NCI-H1048 (cell line): ENCODE measurements at places on chromosomes 11 and 22.

DNA sequence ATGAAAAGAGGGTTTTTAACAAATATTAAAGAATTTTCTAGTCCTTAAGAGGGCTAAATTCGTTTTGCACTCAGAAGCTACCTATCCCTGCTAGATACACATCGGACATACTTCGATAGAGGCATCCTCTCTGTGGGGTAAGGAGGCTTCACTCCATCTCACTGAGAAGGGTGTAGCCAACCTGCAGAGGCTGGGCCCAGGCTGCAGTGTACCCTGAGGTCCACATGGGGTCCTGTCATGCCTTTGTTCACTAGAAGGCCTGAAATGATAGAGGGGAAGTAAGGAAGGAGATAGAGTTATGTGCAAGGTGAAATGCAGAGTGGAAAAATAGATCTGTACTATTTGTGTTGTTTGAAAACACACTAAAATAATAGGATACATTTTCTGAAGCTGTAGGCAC lies 45.6 kb downstream of the IGSF9B start:
- no peak for DNase-seq

GRCh38 chr22:36455571-36456463 lies 25.6 kb downstream of the TXN2 start:
- DNase-seq = no peak

GRCh38 chr22:27474711-27475547 lies 326.6 kb downstream of the MN1 start:
- DNase-seq = no peak

DNA sequence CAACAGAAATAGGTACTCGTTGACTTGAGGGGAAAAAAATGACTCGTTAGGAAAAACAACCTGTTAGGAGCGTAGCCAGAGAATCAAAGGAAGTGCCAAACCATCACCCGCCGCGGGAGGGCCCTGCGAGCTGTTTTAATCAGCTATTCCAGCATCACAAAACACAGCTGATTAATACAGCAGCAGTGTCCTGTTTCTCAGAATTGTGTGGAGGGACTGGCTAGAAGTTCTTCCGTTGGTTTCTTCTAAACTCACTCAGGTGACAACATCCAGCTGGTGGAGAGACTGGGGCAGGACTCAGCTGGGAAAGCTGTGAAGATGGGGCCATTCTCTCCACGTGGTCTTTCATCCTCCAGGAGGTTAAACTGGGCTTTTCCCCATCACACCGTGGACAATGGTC lies 28.0 kb downstream of the HSPA8 start:
- no peak for DNase-seq

DNA sequence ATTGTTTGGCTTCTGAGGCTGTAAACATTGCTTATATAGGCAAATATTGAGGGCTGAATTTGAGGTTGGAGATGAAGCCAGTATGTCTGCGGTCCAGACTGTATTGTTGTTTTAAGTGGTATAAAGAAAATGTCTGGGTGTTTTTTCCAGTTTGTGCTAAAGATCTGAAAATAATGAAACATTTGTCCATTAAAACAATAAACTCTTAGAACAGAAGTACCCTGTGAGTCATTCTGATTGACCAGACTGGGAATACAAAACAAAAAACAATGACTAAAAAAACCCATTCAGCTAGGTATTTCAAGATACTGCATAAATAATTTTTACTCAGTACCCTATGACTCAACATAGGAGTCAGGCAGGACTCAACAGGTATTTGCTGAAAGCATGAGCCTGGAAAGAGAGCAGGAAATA lies 20.4 kb downstream of the ALKBH8 start:
- DNase-seq = peak; percentile 49

GRCh38 chr11:127791844-127792243 lies 791.3 kb upstream of the KIRREL3 start:
- no peak for DNase-seq

DNA sequence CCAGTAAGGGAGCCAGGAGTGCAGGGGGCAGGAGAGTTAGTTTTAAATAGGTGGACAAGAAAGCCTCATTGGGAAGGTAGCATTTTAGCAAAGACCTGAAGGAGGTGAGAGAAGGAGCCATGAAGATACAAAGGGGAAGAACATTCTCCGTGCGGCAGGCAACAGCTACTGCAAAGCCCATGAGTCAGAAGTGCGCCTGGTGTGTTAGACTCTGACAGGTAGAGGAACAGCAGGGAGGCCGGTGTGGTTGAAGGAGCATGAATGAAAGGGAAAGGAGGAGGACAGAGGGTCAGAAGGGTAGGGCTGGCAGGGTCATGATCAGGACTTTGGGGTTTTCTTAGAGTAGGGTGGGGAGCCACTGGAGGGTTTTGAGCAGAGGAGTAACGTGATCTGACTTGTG lies 34.5 kb upstream of the PAMR1 start:
- DNase-seq = no peak

- no peak for DNase-seq
Observed at GRCh38 chr11:19012636-19013035, 47.9 kb downstream of the MRGPRX2 start.

DNA sequence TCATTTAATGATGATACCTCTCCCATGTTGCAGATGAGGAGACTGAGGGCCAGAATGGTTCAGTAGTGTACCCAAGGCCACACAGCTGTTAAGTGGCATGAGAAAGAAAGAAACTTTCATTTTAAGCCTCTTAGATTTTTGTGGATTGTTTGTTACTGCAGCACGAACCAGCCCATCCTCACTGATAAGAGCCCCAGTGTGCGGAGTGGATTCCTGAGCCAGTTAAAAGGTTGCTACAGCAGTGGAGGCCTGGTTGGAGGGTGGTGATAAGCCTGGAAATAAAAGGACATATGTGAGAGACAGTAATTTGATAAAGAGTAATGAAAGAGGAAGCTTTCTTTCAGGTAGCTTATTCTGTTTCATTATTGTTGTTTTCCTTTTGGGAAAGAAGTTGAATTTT lies 89.0 kb downstream of the ATXN10 start:
- DNase-seq = no peak

DNA sequence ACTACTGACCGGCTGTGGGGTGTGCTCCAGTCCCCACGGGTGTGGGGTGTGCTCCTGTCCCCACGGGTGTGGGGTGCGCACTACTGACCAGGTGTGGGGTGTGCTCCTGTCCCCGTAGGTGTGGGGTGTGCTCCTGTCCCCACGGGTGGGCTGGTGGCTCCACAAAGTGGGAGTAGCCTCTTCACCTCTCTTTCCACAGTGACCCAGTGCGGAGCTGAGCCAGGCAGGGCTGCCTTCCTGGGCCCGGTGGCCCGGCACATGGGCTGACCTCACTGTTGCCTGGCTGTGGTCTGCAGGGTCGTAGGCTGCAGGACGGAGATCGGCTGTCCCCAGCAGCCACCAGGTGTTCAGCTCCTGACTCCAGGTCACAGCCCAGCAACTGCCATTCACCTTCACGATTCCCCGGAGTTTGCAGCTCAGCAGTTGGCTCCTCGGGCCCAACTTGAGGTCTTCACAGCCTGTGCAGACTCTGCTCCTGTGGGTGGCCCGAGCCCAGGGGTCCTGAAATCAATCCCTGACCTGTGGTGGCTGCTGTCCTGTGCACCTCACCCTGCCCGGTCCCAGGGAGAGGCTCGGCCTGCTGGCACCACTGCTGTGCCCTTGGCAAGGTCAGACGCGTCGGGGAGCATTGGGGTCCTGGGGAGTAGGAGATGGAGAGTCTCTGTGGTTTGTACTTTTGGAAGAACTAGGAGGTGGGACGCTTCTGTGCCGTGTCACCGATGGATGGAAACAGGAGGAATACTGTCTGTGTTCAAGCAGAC lies 414.3 kb downstream of the TBC1D22A start:
- no peak for DNase-seq

- no peak for DNase-seq
Observed at GRCh38 chr11:1163911-1164735, 6.4 kb downstream of the MUC5AC start.

DNA sequence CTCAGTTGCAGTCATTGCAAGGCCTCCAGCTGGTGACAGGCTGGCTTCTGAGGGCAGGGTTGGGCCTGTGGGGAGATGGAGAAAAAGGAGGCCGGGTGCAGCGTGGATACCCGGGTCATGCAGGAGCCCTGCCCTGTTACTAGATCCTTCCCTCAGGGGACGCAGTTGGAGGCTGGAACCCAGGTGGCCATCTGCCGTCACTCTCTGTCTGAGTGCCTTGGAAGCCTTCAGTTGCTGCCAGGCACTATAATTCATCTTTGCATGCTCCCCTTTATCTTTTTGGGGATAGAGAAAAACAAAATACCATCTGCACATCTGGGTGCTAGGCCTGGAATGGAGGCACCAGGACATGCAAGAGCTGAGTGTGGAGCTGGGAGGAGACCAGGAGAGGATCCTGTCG lies 82.7 kb downstream of the TP53I11 start:
- no peak for DNase-seq

DNA sequence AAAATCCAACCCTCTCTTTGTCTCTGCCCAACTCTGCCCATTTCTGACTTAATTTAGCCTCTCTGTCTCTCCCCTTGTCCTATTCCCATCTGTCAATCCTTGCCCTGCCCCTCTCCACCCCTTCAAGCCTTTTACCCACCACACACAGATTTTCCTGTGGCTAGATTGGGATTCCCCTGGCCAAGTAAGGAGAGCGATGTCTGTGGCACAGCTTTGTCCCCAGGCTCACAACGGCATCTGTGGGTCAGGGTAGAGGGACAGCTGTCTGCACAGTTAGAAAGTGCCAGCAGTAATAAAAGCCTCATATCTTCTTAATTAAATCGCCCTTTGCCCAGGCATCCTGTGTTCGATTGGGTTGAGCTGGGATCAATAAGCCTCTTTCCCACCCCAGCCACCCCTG lies 1.3 kb upstream of the KCNC1 start:
- DNase-seq = no peak

GRCh38 chr11:67699521-67699920 lies 25.1 kb upstream of the ALDH3B2 start:
- DNase-seq = no peak

DNA sequence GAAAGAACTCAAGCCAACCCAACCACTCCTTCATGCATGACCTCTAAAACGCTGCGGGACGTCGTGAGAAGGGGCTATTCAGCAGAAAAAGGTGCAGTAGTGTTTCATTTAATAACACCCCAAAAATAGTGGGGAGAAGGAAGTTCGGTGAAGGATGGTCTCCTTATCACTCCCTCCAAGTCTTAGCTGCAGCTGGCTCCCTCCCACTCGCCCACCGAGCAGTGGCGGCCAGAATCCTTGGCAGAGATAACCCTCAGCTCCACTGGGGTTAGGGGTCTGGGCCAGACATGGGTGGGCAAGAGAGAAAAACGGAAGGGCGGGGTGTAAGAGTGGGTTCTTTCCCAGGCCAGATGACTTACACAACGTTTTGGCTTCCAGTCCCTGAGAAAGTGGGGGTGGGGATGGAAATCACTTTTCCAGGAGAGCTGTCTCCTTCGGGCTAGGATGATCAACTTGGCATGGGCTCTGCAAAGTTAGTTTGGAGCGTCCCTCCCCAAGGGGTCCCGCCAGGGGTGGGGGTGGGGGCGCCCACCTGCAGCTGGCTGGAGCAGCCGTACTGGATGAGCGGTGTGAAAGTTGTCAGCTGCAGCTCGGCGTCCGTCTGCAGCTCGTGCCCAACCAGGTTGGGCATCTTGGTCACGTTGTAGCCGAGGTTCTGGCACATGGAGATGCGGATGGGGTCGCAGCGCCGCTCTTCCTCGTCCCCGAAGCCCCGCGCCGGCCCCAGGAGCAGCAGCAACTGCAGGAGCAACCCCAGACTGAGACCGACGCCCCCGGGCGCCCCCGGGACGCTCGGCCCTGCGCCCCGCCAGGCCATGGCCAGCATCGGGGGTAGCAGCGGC lies 705 bp downstream of the FZD4 start:
- no peak for DNase-seq

DNA sequence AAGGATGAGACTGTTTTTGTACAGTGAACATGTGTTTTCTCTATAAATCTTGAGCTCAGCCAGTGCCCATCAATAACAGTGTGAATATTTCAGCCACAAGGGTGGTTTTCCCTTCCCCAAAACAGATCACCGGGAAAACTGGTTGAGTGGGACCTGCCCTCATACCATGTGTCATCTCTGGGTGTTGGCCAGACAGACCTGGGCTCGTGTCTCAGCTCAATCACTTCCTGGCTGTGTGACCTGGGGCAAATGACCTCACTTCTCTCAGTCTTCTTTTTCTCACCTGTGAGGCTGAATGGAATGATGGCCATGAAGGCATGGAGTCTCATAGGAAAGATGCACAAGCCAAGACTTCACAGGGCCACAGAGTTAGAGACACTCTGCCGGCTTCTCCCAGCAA lies 74.7 kb downstream of the COMMD9 start:
- no peak for DNase-seq

DNA sequence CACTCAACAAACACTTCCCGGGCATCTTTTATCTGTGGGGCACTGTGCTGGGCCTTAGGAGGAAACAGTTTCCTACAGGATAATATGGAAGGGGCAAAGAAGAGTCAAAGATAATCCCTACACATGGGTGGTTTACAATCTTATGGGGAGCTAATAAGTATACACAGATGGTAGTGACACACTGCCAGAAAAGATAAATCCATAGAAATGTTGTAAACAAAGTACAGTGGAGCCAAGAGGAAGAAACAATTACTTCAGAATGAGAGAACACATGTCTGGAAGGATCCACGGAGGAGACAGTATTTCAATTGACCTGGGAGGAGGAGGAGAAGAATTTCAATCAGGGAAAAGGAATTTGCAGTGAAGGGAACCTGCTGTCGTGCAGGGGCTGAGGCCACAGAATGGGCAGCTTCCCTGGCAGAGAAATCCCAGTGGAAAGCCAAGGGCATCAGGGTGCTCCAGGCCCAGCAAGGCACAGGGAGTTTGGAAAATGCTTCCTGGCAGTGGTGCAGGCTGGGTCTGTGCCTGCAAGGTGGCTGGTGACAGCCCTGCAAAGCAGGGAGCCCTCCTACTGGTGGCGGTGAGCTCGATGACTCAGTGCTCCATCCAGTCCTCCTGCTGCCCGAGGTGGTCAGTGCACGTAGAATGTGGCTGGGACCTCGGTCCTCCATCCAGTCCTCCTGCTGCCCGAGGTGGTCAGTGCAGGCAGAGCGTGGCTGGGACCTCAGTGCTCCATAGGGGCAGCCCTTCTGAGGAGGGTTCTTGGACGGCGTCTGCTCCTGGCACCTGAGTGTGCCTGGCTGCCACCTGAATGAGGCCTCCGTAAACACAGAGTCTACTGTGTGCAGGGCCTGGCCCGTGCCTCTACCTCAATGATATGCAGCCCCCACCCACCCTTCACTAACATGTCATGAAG lies 444.3 kb upstream of the B3GAT1 start:
- no peak for DNase-seq

- DNase-seq = no peak
Observed at GRCh38 chr11:12668166-12668565, 6.1 kb upstream of the TEAD1 start.
